Chondrocyte (in vitro differentiated cells): ENCODE measurements at places on chromosomes 6 and 20. TPM values are rescaled to one million over a fixed set of nuclear protein-coding genes. Genes with fewer than 3 reads are reported as not detected.

Gene TNXB
- total RNA-seq: 1.9 to 2.9 TPM (median 2.3 TPM) in 3 replicates

Gene HTR1E
- total RNA-seq: not detected in 3 replicates

Gene RAE1
- total RNA-seq: 17.6 to 22.3 TPM (median 19.0 TPM) in 3 replicates

Gene RIPPLY2
- total RNA-seq: not detected in 3 replicates

Gene TNFAIP3
- total RNA-seq: 6.4 to 11.0 TPM (median 7.2 TPM) in 3 replicates

Gene ADAM33
- 4.1 to 13.1 TPM (median 12.2 TPM) in 3 replicates for total RNA-seq
